ENCODE measurements at places on chromosomes 7 and 10.

- no peak for DNase-seq
These were observed 72.6 kb upstream of the PDLIM1 start for GRCh38 chr10:95363303-95363912.

DNA sequence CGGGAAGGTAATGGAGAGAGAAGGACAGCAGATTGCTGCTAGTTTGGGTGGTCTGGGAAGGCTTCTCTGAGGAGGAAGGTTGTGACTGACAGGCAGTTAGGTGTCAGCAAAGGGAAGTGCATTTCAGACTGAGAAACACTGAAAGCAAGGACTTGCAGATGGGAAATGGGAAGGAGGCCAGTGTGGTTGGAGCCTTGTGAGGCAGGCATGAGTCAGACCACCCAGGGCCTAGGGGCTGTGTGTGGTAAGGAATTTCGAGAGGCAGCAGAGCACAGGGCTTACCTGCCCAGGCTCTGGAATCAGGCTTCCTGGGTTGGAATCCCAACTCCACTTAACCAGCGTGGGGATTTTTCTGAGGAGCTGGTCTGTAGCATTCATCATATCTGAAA, 53.5 kb downstream of the NRF1 start:
- no peak for DNase-seq

- DNase-seq = no peak
These were observed 165.4 kb upstream of the DPP6 start for GRCh38 chr7:153886506-153887441.

DNA sequence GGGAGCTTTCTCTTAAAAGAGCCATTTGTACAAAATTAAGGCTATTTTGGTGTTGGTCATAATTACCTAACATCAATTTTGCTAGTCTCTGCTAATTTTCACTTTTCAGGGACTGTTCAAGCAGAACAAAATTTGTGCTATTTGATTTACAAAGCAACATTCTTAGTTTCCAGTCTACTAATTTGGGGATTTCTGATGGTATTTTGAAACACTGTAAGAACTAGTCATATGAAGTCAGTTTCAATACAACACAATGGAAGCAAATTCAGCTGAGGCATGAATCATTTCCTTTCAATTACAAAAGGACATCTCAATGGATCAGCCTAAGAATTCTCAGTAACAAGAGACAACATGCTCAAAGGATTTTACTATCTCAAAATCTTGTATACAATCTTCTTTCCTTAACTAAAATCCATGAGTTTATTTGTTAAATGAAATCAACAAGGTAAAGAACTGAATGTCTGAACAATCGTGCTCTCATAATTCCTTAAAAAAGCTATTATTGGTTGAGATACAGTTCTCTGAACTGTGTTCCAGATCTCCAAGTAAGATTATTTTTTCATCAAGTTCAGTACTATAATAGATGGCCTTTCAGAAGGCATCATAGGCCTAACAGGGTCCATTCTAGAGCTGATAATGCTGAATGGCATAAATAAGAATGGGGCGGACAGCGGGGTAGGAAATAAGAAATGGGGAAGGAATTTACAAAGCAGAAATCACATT, 144.6 kb downstream of the NRCAM start:
- DNase-seq = no peak

GRCh38 chr7:5177060-5177459, 13.0 kb upstream of the WIPI2 start:
- no peak for DNase-seq

- DNase-seq = no peak
These were observed 122.0 kb upstream of the ZNF438 start for GRCh38 chr10:31153692-31154091.
